Fibroblast of pulmonary artery (primary cell): ENCODE measurements at places on chromosomes 4 and X.

- DNase-seq, result peak; percentile 87
Measured at GRCh38 chr4:7964890-7965662, 25.4 kb upstream of the AFAP1 start.

GRCh38 chr4:8761824-8762205, 109.8 kb downstream of the HMX1 start:
- DNase-seq, result no peak

DNA sequence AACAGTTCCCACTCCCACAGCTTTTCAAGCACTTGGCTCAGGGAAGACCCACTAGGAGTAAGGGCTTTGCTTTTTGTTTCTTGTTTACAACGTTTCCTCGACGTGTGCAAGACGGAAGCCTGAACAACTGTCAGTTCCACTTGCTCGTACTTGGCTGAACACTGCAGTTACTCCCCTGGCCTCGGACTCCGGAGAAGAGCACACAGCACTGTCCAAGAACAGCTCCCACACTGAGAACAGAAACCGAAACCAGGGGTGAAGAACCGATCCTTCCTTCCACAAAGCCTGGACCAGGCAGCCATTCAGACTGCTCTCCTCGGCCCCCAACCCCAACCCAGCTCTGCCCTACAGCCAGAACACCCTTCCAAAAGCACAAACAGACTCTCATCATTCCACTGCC, 25.5 kb downstream of the IRF2 start:
- DNase-seq, result peak; percentile 86

GRCh38 chr4:122531038-122531437, 74.5 kb upstream of the IL2 start:
- no peak for DNase-seq

DNA sequence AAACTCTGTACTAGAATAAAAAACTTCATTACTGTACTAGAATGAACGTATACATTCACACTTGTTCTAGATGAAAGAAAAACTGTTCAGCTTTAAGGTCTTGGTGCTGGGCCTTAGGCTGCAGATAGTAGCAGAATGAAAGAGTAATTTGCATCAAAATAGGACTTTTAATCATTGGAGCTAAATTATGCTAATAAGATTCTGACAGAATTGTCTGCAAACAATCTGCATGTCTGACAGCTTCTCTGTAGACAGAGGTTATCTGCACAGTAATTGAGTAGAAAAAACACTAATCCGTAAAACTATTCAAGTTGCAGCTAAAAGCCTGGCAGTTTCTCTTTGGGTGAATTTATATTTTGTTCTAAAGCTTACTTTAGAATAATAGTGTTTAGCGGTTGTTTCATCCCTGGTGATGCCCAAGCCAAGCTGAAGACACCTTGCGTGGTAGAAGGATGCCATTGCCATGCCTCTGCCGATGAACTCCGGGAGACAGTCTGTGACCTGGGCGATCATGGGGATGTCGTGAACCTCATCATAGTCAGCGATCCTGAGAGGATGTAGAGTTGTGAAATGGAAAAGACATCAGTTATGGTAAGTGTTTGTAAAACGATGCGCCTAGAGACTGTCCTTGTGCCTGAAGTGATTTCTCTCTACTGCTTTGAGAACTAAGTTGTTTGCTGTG, 25.3 kb downstream of the LRP2BP start:
- DNase-seq, result no peak

DNA sequence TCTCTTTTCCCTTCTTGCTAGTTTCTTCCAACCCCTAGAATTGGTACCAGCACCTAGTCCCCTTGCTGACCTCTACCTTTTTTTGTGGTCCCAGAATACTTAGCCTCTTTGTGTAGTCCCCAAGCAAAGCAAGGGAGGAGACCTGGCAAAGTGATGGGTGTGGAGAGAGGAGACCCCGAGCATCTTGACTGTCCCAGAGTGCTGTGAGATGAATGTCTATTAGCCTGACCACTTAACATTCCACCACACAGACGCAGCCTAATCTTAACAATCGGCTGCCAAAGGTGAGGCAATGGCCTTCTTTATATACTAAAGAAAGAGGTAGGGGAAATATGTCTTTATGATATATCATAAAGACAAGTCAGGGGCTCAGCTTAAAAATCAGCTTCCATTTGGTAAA, 55.9 kb downstream of the TRIM2 start:
- no peak for DNase-seq

- peak; percentile 3 for DNase-seq
Measured at GRCh38 chrX:46864606-46865005, 27.8 kb downstream of the RP2 start.

DNA sequence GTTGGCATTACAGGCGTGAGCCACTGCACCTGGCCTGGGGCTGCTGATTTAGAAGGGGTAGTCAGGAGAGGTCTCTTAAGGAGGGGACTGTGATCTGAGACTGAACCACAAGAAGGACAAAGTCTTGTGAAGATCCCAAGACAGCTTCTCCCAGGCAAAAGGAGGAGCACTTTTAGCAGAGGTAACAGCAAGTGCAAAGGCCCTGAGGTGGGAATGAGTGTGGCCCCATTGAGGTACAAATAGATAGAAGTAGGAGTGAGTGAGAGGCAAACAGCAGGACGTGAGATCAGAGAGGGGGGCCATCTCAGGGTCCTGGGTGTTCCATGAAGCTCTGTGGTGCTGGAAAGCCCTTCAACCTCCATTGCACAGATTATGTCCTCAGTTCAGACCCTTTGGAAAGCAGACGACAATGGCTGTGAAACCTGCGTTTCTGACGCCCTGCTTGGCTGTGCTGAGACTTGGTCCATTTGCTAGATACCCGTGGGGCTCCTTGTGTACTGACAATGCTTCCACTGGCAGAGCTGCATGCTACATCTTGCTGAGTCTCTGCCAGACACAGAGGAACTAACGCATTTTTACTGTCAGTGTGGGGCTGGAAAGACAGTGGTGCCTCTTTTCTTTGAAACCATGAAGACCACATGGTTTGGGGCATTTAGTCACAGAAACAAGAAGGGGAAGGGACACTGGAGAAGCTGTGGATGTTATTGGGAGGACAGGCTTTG, 1.3 kb upstream of the CCKAR start:
- no peak for DNase-seq

- no peak for DNase-seq
Measured at GRCh38 chr4:140839406-140839805, 83.2 kb upstream of the TBC1D9 start.

- peak; percentile 49 for DNase-seq
Measured at GRCh38 chrX:9369802-9370291, 95.0 kb upstream of the TBL1X start.

DNA sequence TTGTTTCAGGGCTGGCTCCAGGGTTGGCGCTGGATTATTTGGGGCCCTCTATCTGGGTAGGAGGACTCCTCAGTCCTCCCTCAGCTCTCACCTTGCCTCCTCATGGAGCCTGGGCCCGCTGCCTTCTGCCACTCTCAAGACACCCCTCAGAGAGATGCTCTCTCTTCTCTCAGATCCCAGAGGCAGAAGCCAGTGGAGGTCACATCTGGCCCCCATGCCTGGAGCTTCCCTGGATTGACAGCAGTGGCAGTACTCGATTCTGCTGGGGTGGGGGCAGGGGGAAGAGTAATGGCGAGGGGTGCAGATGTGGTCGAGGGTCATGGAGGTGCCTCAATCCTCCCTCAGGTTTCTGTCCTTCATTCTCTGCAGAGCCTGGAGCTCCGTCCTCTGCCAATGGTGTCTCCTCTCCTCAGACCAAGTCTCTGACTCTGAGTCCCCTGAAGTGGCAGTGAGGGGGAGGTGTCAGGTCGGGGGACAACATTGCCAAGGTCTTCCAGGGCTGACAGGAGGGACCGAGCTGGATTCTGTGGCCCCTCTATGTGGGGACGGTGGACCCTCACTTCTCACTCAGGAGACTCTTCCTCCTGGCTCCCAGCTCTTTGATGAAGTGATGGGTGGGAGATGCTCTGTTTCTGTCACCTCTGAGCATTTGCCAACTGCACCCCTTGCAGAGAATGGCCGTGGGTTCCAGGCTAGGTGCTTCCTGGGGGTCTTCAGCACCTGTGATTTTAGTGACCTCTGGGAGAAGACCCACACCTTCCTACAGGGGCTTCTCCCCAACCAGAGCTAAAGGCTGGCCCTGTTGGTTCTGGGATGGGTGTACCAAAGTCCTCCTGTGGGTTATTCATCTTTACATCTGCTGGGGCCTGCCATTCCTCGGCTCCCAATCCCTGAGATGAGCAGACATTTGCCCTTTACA, 10.9 kb upstream of the HSFX1 start:
- DNase-seq, result no peak

DNA sequence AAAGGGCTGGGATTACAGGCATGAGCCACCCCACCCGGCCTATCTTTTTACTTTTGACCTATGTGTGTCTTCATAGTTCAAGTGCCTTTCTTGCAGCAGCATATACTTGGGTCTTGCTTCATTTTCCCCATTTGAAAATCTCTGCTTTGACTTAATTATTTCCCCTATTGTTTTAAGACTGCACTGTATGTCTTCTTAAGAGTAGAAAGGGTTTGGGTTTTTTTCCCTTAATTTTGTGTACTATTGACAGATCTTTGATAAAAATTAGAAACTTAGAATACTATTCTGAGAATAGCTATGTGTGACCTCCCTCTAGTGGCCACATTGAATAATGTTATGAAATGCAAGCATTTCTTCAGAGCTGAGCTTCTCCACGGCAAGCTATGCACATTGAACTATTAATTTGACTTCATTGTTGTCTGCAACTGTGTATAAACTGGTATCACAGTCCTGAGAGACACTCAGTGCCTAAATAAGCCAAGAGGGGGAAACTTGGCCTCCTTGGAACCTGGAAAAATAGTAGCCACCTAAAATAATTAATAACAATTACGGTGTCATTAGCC, 8.7 kb upstream of the SLC25A4 start:
- peak; percentile 74 for DNase-seq

DNA sequence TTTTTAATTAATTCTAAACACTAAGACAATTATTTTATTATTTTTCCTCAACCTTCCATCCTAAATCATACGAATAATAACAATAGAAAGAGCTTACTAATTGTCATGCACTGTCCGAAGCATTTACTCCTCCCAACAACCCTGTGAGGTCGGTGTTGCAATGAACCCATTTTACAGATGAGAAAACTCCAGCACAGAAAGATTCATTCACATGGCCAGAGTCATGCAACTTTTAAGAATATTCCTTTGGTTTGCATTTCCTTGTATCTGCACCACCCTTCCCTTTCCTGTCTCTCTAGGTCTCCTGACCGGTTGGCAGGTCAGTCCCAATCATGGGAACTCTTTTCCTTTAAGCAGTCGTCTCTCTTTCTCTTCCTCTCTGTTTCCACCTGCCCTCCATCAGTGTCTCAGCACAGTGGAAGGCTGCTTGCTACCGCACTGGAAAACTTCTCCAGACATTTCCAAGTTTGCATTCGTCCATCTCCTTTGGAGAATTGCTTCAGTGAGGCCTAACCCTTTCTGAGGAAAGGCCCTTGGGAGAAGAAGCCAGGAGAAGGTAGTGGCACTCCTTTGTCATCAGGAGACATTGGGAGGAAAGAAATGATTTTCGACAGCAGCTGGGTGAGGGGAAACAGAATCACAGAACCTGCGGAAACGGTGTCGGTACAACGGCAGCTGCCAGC, 1.9 kb upstream of the TMSB4X start:
- DNase-seq, result no peak

DNA sequence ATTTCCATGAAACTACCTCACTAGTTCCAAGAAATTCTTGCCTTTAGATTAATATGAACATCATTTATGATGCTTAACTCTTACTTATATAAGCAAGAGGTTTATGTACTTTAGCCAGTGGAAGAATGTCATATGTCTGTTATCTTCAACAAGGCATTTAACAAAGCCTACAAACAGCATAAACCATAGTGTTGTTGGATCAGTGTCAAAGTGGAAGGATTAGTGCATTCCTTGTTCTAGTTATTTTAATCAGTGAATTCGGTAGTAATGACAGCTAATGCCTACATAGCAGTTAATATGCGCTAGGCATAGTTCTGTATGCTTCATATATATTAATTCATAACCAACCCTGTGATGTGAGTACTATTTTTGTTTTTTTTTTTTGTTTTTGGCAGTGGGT, 3.1 kb downstream of the PI4K2B start:
- DNase-seq, result no peak

- DNase-seq, result no peak
Measured at GRCh38 chr4:121998024-121998423, 46.2 kb upstream of the TRPC3 start.

DNA sequence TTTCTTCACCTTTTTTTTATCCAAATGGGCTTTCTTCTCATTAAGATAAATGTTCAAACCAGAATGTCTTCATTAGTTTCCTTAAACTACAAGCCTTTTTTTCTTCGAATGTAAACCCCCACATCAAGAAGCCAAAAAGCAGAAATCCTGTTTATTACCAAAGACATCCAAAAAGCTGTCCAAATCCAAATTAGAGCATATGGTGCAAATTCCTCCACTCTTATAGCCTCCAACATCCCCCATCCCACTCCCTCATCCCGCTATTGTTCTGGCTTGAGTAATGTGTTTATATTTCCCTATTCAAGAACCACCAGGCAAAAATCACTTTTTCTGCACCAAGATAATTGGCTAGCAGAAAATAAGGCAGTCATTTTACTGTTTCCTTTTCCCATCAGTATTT, 315.1 kb upstream of the ADGRL3 start:
- peak; percentile 9 for DNase-seq

- peak; percentile 26 for DNase-seq
Measured at GRCh38 chrX:23557070-23557469, 110.2 kb upstream of the PRDX4 start.

DNA sequence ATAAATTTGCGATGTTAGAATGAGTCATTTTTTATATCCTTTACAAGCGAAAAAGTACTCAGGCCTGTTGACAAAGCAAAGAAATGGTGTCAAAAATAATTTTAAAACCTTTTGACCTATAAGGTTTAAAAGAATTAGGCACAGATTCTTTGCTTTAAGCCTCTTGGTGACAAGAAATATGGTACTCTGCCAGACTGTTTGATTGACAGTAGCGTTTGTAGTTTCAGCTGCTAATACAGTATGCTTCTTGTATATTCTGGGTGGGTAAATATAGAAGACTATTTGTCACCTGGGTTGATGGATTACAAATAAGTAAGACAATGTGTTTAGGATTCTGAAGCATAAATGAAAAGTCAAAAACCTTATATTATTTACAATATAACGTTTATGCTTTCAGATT, 193.1 kb upstream of the PITX2 start:
- DNase-seq, result no peak

DNA sequence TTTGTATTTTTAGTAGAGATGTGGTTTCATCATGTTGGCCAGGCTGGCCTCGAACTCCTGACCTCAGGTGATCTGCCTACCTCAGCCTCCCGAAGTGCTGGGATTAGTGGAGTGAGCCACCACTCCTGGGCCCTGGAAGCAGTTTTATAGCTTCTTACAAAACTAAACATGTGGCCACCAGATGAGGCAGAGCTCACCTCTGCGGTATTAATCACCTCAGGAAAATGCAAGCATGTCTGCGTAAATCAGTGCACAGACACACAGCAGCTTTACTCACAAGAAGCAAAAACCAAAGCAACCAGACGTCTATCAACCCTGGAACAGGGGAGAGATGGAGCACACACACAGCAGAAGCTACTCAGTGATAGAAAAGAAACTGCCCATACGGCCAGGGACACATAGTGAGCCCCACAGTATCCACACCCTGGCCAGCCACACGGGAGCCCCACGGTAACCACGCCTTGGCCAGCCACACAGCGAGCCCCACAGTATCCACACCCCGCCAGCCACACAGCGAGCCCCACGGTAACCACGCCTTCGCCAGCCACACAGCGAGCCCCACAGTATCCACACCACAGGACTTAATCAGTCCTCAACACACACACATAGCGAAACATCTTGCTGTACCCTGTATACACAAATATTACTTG, 30.2 kb downstream of the PPP2R3B start:
- DNase-seq, result no peak

- DNase-seq, result peak; percentile 76
Measured at GRCh38 chr4:141389649-141390048, 169.0 kb downstream of the ZNF330 start.

- peak; percentile 78 for DNase-seq
Measured at GRCh38 chrX:107675823-107676555, 47.7 kb downstream of the PRPS1 start.
